Activated CD4-positive, alpha-beta T cell treated with anti-CD3 and anti-CD28 coated beads, Interleukin-2, amount 50 U/mL, for 24 hours (primary cell): ENCODE measurements at places on chromosomes 1 and 21.

DNA sequence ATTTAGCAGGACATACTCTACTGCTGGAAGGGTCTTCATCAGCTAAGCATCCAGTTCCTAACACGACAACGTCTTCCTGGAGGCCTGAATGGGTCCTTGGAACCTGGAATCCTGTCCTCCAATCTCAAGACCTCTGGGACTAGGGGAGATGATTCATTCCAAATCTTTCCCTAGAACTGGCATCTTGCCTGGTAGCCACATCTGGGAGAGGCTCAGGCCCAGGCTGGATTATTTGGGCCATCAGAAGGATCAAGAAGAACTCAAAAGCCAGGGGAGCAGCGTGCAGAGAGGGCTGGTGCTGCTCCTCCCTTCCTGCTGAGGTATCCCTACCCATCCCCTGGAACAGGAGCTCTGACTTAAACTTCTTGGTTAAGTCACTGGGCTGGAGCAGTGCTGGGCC, 2.8 kb upstream of the PHLDA3 start:
- no peak for DNase-seq

DNA sequence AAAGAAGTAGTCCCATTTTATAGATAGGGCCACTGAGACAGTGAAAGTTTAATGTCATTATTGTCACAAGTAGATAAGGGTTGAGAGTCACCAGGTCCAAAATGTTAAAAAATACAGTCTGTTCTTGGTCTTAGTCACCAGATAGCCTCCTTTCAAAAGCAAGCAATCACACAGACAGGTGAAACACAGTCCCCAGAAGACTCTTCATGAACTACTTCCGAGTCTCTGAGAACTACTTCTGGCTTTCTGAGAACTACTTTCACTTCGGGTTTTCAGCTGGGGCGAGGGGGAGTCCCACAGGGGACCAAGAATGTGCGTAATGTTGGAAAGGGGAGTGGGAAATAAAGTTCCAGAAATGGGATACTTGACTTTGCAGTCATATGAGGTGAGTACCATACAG, 143.2 kb downstream of the HHIPL2 start:
- DNase-seq: no peak

- no peak for DNase-seq
Measured at GRCh38 chr1:19903621-19904020, 19.8 kb downstream of the PLA2G2E start.

- DNase-seq: no peak
Measured at GRCh38 chr1:204225841-204226735, 12.3 kb upstream of the GOLT1A start.

DNA sequence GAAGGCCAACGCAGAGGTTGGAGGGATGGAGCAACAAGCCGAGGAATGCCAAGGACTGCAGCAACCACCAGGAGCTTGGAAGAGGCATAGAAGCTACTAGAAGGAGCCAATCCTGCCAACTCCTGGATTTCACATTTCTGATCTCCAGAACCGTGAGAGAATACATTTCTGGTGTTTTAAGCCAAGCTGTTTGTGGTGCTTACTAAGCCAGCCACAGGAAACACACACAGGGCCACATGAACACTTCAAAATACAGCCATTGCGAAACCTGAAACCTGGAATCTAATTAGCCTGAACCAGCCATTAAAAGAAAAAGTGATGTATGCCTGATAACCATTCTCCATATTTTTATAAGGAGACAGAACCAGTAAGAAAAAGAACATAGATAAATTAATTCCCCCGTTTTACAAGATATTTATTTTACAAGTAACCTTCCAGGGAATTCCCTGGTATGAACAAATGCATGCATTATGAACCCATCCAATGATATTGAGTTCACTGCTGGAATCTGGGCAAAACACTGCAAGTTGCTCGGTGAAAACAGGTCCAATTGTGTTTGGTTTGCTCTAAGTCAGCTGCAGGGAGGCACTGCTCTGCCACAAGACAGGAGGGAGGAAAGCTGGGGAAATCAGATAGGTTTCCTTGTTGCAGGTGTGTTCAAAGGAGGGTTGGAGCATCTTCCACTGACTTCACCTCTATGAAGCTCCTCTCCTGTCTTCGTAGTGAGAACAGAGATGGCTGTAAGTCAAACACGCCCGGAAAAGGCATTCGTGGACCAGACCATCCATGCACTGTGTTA, 70.2 kb downstream of the ETS2 start:
- DNase-seq: no peak

GRCh38 chr1:171142416-171143385, 42.4 kb upstream of the FMO2 start:
- no peak for DNase-seq

- no peak for DNase-seq
Measured at GRCh38 chr21:34222031-34222335, 141.8 kb upstream of the KCNE2 start.

- no peak for DNase-seq
Measured at GRCh38 chr1:172429331-172430127, 9.0 kb downstream of the C1orf105 start.

DNA sequence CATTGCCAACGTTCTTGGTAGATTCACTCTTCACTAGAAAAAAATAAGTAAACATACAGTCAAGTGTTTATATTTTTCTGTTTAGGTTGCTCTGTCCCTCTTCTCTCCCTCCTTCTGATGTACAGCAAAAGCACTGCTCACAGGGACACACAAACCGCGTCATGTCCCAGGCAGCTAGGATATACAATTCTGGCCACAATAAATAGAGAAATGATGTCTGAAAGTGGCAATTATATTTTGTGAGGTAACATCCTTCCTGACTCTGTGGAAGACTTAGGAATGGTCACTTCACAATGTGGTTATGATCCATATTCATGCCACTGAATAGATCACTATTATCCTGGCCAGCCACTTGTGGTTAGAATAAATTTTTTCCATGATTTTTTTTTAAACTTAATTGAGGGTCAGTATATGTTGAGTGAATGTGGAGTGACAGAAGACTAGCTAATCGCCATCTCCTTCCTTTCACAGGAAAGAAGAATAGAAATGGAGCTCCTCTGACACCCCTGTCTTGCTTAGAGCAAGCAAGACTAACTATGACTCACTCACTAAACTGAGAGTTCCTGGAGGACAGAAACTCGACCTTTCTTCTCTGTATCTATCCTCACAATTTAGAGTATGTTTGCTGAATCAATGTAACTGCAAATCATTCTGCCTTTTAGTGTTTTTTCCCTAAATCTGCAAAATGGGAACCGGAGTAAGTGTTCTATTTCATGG, 54.0 kb downstream of the ZNHIT6 start:
- no peak for DNase-seq

DNA sequence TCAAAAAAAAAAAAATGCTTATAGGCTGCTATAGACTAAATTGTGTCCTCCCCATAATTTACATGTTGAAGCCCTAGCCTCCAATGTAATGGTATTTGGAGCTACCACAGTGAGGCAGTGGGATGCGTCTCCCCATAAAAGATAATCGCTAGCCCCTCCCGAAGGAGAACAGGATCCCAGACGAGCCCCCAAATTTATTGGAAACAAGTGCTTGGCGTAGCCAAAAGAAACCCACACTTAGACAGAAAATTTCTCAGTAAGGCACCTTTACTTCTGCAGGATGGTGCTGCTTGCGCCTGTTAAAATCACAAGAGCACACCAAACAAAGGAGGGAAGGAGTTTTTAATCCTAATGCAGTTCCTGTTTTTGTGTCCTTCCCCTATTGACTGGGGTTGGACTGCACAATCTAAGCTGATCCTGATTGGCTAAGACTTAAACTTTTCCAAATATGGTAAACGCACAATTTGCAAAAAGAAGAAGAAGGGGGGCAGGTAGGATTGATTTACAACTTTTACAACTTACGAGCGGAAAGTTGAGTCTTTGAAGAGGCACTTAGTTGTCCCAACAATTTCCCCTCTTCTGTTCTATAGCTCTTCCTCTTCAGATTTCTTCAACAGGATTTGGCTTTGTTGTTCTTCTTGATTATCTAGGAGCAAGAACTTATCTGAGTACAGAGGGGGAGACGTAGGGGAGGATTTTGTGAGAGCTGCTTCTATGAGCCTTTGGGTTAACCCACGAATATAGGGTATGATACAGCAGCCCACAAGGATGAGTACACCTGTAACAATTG, 3.0 kb upstream of the IPP start:
- DNase-seq: no peak

- no peak for DNase-seq
Measured at GRCh38 chr1:219518168-219518906, 94.6 kb downstream of the ZC3H11B start.

- no peak for DNase-seq
Measured at GRCh38 chr1:35598895-35599294, 25.8 kb downstream of the TFAP2E start.

- peak; percentile 4 for DNase-seq
Measured at GRCh38 chr1:112674986-112675727, 698 bp downstream of the MOV10 start.
